ENCODE measurements at places on chromosomes 3 and 15. TPM values are rescaled to one million over a fixed set of nuclear protein-coding genes. Genes with fewer than 3 reads are reported as not detected.

GRCh38 chr3:67329358-67329757 is 325.1 kb downstream of the SUCLG2 start:
- no peaks in the 10 kb centered on the region for H3K36me3 ChIP-seq
- no peak overlapping the region for H3K27ac ChIP-seq
- no peak for DNase-seq
- no peak overlapping the region for H3K4me3 ChIP-seq
- H3K27me3 ChIP-seq = no peaks in the 10 kb centered on the region

DNA sequence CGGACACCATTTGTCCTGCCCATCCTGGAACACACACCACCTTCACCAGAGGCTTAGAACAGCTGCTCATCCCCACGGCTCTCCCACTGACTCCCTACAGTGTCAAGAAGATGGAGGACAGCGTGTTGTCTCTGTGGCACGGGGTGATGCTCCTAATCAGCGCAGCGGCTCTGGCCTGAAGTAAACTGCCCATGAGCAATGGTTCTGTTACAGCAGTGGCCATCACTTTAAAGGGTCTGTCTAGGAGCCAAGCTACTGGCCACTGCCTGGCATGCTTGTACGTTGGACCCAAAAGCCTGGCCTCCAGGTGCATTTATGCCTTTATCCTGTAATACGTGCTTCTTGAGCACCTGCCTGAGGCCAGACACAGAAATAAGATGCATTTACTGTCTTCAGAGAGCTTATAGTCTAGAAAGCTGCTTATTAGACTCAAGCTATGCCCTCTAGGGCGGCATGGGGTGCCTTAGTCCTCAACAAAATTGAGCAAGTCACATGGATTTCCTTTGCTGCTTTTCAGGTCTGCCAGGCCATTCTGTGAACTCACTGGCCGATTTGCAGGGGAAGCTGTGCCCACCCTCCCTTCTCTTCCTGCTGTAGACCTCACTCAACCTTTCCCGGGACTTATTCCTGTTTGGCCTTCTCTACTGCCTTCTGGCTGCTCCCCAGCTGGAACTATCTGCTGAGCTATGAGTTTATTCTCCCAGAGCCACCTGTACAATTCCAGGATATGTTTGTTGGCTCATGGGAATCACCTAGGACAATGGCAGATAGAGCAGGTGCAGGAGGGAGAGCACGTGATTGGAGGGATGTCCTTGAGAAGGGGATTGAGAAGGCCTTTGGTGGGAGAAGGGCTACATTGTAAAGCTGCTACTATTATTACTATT is 51.9 kb downstream of the STARD5 start:
- no peaks in the 10 kb centered on the region for H3K27me3 ChIP-seq
- H3K4me1 ChIP-seq = no peaks in the 10 kb centered on the region
- no peaks in the 10 kb centered on the region for H3K36me3 ChIP-seq
- DNase-seq = no peak
- no peak overlapping the region for H3K27ac ChIP-seq

- no peak overlapping the region for H3K4me3 ChIP-seq
- peaks cover 14% of the 10 kb centered on the region for H3K4me1 ChIP-seq
- no peak for DNase-seq
- no peaks in the 10 kb centered on the region for H3K27me3 ChIP-seq
- H3K36me3 ChIP-seq = no peaks in the 10 kb centered on the region
- H3K27ac ChIP-seq = no peak overlapping the region
Observed at GRCh38 chr15:85726454-85726853, 68.3 kb downstream of the KLHL25 start.

DNA sequence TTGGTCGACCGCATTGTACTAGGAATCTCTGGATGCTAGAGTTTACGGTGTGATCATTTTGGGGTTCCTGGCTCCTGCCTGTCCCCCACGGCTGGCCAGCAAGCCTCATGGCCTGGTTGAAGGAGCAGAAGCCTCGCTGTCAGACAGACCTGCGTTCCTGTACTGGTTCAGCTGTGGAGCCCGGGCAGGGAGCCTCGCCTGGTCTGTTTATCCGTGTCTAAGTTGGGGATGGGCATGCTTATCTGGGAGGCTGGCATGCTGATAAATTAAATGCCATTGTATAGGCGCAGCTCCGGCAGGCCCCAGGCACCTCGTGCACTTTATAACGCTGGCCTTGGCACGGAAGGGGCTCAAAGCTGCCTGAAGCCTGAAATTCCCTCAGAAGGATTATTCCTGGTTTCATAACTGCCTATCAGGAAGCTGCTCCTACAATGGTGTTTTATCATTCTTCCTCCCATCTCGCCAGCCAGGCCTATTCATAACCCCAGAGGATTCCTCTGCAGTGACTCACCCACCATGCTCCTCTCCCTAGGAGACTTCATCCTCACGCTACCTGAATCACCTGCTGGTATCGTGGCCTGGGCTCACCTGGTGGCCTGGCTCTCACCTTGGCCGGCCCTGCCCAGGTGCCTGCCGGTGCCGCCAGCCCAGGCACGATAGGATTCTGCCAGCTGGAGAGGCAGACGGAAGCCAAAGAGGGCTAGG is 110.9 kb downstream of the ASB7 start:
- no peak overlapping the region for H3K27ac ChIP-seq
- no peak overlapping the region for H3K4me3 ChIP-seq
- H3K4me1 ChIP-seq = no peaks in the 10 kb centered on the region
- H3K36me3 ChIP-seq = no peaks in the 10 kb centered on the region

Gene ABTB1
- total RNA-seq = 23.4 TPM

Data from ovary (tissue), 10 donors.